H54 (cell line): ENCODE measurements at places on chromosomes 5 and 9.

DNA sequence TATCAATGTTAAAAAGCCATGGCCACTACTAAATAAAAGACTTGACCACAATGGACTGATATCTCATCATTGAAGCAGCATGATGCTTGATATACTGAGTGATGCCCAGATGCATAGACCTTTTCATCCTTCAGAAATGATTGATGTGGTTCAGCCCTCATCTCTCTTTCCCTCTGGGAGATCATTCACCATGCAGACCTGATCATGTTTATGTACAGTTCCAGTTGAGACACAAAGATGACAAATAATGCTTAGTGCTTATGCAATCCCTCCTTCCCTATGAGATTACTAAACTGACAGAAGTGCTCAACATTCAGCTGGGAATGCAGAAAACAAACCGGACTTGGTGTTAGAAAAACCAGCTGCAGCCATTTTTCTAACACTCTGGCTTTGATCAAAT lies 91.9 kb upstream of the TLR4 start:
- no peak for DNase-seq

GRCh38 chr9:100430286-100430940 lies 3.5 kb downstream of the MSANTD3 start:
- DNase-seq: no peak

DNA sequence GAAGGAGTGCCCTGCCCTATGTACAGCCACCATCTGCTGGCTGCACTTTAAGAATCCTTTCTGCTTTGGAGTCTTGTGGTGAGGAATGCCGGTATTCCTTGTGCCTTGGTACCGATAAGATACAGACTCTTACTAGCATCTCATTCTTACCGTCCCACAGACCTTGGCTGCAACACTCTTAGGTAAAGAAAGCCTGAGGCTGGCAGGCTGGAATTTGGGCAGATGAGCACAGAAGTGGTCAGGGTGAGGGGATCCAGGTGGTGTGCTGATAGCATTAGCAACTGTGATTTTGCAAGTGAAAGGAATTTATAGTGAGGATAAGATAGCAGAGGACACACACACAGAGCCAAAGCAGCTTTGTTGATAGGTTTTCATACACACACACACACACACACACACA lies 198.1 kb downstream of the ENC1 start:
- no peak for DNase-seq

- DNase-seq: no peak
Observed at GRCh38 chr5:151947931-151948608, 23.4 kb upstream of the GLRA1 start.

- no peak for DNase-seq
Observed at GRCh38 chr9:76911971-76912370, 6.1 kb upstream of the PRUNE2 start.

DNA sequence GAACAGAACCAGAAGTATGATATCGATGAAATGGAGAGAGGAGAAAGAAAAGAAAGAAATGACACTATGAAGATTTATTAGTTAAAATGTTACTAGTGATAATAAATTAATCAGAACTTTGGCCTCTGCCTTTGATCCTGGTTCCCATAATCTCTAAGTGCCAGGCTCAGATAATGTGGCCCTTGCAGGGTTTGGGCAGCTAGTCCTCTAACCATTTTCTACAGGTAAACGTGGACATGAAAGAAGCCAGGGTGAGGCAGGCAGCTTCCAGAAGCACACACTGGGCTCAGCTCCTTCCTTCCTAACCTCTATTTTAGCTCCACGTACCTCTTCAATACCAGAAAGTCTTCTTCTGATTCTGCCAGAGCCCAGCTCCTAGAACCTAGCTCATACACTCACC lies 30.6 kb downstream of the SYK start:
- DNase-seq: no peak

GRCh38 chr5:68352166-68352565 lies 136.6 kb downstream of the PIK3R1 start:
- DNase-seq: no peak

GRCh38 chr9:21357479-21358460 lies 7.1 kb upstream of the IFNA6 start:
- DNase-seq: no peak

DNA sequence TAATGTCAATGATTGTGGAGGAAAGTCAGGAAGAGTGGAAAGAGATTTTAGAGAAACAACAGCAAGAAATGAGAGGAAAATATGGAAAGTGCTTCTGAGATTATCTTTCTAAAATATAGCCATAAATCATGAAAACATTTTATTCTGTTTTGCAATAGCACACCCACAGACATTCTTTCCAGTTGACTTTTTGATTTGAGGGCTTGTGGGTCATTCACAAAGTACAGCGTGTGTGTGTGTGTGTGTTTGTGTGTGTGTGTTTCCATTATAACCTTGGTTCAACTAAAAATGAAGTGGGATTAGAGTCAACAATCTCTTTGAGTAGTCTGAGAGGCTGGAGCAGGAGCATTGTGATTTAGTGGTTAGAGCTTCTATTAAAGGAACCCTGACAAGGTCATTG lies 116.6 kb upstream of the GAS1 start:
- DNase-seq: no peak
